Right atrium auricular region (tissue), 2 donors: ENCODE measurements at places on chromosomes 12 and 14. TPM values are rescaled to one million over a fixed set of nuclear protein-coding genes. Genes with fewer than 3 reads are reported as not detected.

DNA sequence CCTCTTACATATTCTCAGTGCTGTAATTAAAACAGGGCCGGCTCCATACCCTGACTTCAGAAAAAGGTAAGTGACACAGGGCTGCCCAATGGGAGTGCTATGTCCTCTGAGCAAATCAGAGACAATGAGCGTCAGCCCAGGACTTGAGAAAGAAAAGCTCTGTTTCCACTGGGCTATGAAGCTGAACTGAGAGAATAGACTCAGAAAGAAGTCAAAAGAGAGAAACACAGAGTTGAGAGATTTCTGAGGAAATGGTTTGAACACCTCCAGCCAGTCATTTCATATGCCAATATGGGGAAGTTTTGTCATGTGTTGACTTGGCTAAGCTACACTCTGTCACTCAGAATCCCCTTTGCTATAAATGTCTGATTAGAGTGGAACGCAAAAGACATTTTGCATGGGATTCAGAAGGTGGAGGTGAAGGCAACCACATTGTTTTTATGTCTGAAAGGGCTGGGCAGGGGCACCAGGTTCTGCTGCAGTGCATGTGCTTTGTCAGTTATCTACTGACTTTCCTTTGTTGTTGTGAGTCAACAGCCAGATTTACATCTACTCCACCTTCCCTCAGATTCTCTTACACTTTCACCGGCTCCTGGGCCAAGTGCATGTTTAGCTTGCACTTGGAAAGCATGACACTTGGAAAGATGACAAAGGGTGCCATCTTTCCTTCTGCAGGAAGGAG lies 313.3 kb downstream of the DUSP6 start:
- DNase-seq = no peak

DNA sequence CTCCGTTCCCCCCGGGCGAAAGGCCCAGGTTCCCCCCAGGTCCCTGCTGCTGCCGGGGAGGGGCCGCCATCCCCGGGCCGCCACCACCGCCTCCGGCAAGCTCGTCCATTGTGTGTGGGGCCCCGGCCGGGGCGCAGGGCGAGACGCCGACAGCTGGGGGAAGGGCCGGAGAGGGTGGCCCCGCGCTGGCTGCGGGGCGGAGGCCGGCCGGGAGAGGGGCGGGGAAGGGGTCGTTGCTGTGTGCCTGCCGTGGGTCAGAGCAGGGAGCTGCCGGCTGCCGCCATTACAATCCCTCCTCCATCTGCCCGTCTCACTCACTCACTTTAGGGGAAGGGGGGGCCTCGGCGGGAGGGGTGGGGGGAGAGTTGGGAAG lies at the start of gene STRN3:
STRN3 (minus strand) TSS at position 303 of the 373 bp plus-strand sequence; CDS start at position 109, 194 bp downstream.
- no peak for DNase-seq

- peak; percentile 76 for DNase-seq
These were observed 622 bp downstream of the TECPR2 start for GRCh38 chr14:102363182-102363943.

GRCh38 chr12:116186482-116187150 lies 90.9 kb downstream of the MED13L start:
- no peak for DNase-seq

DNA sequence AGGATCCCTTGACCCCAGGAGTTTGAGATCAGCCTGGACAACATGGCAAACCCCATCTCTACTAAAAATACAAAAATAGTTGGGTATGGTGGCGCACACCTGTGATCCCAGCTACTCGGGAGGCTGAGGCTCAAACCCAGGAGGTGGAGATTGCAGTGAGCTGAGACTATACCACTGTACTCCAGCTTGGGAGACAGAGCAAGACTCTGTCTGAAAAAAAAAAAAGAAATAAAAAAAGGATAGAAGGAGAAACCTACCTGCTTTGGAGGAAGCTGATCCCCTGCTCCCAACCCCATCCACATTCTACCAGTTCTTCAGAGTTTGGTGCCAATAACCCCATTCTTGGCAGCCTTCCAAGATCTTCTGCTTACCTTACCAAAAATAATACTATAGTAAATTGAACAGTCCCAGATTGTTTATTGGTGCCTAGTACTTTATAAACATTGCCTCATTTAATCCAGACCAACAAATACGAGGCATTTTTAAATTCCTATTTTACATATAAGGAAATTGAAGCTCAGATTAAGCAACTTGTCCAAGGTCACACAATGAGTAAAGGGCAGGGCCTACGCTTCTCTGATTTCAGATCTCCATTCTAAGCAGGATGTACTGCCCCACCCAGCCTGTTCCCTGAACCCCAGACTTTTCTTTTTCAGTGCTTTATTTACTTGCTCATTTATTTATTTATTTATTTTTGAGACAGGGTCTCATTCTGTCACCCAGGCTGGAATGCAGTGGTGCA lies 33.2 kb upstream of the FAM222A start:
- DNase-seq = no peak

The CDH24 gene
- total RNA-seq = 1.4 TPM

The REP15 gene
- total RNA-seq = 1.4 TPM
